ENCODE measurements at places on chromosomes 5 and 9. TPM values are rescaled to one million over a fixed set of nuclear protein-coding genes. Genes with fewer than 3 reads are reported as not detected.

PCDHB11 gene
- total RNA-seq = 0.85 TPM

CARD19 gene
- 41.2 TPM for total RNA-seq

PCDH1 gene
- total RNA-seq = 0.77 TPM

CREBRF gene
- total RNA-seq = 24.8 TPM

TMEFF1 gene
- 1.5 TPM for total RNA-seq
